ENCODE measurements at places on chromosomes 3 and 15.

GRCh38 chr15:27091270-27091940 lies 120.4 kb downstream of the GABRG3 start:
- DNase-seq, result no peak

GRCh38 chr3:73432023-73432705 lies 192.6 kb downstream of the PDZRN3 start:
- DNase-seq, result no peak

DNA sequence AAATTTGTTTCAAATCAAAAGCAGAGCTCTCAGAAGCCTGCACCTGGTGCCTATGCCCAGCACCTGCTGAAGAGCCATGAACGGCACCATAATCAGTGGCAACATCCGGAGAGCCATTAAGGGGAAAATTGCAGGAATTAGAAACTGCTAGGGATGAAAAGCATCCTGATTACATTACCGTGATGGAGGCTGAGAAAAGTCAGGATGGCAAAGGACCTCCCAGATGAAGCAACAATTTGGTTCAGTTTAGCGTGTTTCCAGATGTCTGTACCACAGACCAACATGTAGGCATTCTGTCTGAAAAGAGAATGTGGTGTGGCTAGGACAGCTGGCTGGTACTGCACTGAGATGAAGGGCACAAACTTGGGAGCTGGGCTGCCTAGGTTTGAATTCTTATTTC lies 106.1 kb downstream of the EOMES start:
- no peak for DNase-seq

GRCh38 chr3:3771094-3771493 lies 28.1 kb upstream of the LRRN1 start:
- DNase-seq, result no peak

GRCh38 chr3:17204049-17204650 lies 319.4 kb downstream of the PLCL2 start:
- DNase-seq, result no peak

All from left hindlimb (tissue), 1 donor.